ENCODE measurements at places on chromosomes 12 and 14. TPM values are rescaled to one million over a fixed set of nuclear protein-coding genes. Genes with fewer than 3 reads are reported as not detected.

The GPR162 gene
- 0.42 TPM for total RNA-seq

The CLEC2B gene
- total RNA-seq: 1.5 TPM

The SPX gene
- 2.3 TPM for total RNA-seq

The SP1 gene
- 18.8 TPM for total RNA-seq

The KRT79 gene
- total RNA-seq: not detected

The LTB4R gene
- 3.2 TPM for total RNA-seq

All from A549 treated with ZK216348 at 1 μM for 4 hours (cell line).